Stimulated activated CD4-positive, alpha-beta T cell treated with anti-CD3 and anti-CD28 coated beads, Interleukin-1b, Interleukin-23, amount 100 ng/mL, for 1 hour (primary cell): ENCODE measurements at places on chromosomes 7 and 10.

- no peak for DNase-seq
Measured at GRCh38 chr10:35379226-35380137, 43.2 kb downstream of the CCNY start.

- DNase-seq, result no peak
Measured at GRCh38 chr7:6172224-6172909, 100.1 kb downstream of the CYTH3 start.

GRCh38 chr10:91590142-91590903 is 42.5 kb downstream of the PPP1R3C start:
- DNase-seq, result no peak

DNA sequence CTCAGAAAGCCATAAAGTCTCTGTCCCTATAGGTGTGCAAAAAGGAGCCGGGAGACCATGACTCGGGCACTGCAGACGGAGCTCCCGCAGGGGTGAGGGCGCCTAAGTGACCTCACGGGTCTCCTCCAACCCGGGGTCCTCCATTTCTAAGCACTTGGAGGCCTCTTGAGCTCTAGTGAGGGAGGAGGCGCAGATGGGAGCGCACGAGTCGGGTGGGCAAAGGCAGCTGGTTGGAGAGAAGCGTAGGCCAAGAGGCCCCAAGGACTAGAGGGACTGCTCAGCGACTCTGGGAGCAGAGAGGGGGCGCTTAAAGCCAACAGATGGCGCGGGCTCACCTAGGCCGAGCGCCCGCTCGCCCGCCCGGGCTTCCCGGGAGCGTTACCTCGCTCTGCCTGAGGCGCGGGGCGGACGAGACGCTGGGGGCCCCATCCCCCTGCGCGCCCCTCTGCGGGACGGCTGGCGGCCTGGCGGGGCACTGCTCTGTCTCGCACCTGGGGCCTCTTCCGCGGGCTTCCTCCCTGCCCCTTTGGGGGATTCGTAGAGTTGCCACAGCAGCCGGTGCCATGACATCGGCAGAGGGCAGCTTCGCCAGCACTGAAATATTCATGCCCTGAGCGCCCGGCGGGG is 523 bp upstream of the CDH23 start:
- DNase-seq, result no peak

DNA sequence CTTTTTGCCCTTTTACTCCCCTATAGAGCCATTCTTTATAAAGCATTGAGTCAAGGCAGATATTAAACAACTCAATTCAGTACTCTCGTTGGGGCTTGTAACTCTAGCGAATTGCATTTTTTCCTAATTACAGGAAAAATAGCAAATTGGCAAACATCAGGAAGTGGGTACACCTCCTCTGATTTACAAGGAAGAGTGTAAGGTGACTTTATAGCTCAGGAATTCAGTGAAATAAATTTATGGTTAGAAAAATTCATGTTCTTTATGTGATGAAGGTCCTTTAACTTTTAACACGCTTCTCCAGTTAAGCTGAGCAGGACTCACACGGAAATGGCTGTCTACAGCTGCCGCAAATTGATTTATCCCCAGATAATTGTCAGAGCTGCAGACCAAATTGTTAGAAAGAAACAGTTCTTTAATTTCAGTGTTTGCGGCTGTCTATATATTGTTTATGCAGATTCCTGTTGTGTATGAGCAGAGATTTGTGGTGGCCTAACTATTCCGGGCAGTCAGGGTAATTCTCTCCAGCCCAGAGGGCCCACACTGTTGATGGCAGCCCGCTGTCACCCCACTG is 151.1 kb upstream of the MKI67 start:
- DNase-seq, result no peak

GRCh38 chr10:102812231-102812876 is 24.9 kb downstream of the CYP17A1 start:
- DNase-seq, result no peak

DNA sequence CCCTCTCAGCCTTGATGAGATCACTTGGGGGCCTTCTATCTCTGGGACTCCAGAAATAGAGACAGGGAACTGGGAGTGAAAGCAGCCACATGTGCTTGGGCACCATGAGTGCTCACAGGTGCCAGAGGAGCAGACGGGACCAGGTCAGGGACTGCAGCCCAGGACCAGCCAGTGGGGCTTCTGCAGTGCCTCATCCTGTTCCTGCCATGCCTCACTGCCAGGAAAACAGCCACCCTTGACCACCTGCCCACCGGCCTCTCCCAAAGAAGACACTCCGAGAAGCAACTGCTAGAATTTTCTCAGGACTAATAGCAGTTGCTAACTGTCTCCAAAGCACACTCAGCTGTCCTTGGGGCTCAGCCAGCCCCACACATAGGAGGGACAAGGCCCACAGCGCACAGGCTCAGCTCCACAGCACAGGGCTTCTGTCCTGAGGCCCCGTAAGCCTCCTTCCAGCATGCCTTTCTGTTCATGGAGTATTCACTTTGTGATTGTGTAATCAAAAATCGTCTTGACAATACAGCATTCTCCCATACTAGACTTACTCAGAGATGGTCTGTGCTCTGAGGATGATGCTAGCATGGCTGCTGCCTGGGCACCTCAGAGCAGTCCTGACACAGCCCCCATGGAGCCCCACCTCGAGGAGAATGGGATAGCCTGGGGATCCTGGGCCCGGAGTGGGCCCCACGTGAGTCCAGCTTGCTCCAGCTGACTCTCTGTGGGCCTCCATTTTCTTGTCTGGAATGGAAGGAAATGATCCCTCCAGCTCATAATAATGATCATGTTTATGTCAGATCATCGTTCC is 115.7 kb upstream of the RET start:
- no peak for DNase-seq

- no peak for DNase-seq
Measured at GRCh38 chr10:29642990-29643389, 8.2 kb upstream of the SVIL start.

DNA sequence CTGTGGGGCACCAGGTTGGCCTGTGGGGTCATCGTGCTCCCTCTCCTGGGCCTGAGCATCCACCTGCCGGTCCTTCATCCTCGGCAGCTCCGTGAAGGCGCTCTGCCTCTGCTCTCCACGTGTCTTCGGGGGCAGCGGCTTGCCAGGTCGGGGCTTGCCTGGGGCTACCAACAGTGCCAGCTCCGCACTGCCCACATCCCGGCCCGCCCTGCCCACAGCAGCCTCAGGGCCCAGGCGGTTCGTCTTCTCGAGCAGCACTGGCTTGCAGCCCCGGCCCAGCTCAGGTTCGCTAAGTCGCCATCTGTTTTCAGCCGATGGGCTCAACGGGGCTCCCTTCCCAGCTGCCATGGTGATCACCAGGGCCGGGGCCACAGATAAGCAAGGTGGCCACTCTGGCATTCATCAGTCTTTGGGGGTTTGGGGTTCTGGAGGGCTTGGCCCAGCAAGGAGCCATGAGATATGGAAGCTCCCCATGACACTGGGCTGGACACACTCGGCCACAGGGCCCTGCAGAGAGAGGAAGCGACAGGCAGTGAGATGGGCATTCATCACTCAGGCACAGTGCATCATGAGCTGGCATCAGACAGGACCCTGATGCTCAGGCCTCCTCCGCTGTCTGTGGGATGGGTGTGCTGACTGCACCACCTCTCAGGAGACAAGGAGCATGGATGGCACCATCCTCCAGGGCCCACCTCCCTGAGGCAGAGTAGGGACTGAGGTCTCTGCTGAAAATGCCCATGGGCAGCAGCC is 15.5 kb downstream of the ZNF488 start:
- DNase-seq, result no peak

DNA sequence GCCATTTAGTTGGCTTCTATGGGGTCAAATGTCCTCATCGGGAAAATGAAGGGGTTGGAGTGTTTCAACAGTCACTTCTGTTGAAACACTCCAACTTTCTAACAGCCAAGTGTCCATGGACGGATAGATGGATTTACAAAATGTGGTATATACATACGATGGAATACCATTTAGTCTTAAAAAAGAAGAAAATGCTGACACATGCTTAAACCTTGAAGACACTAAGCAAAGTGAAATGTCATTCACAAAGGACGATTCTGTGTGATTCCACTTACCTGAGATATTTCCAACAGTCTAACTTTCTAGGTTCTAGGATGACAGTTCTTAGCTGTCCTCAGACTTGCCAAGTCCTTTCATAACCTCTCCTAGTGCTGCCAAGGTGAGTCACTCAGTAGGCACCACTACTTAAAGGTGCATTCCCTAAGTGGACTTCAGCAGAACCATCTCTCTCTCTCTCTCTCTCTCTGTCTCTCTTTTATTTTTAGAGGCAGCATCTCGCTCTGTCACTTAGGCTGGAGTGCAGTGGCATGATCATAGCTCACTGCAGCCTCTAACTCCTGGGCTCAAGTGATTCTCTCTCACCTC is 69.0 kb downstream of the DENND2A start:
- no peak for DNase-seq

GRCh38 chr7:127893547-127893946 is 137.7 kb downstream of the LRRC4 start:
- DNase-seq, result no peak

DNA sequence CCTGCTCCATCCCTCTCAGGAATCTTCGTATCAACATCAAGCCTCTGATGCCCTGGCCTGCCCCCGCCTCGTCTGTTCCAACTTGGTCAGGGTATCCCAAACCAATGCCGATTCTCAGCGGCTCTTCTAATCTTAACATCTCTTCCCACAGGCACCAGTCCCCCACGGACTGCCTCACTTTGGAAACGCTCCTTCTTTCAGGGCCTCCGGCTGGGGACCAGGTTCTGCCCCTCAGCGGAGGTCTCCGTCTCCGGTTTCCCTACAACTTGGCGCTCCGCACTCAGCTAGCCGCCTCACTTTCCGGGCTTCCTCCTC is 488 bp downstream of the ABCF2 start:
- DNase-seq, result no peak

- DNase-seq, result no peak
Measured at GRCh38 chr7:100572949-100573675, 588 bp downstream of the SAP25 start.

DNA sequence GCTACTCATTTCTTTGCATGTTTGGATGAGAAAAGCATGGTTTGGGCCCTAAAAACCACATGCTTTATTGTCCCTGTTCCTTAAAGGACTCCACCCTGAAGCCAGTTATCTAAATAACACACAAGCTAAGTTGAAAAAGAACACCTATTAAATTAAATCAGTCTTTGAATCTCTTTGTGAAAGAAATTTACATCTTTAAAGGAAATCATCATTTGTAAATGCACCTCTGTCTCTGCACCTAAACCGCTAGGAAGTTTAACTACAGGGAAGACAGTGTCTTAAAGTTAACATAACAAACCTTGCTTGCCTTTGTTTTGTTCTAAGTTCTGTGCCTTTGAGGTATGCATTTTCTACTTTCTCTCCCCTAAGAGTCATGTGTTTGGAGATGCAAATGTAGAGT is 52.6 kb downstream of the HTR7 start:
- no peak for DNase-seq

- no peak for DNase-seq
Measured at GRCh38 chr7:6398943-6399342, 48.8 kb downstream of the DAGLB start.
